H9 (cell line): ENCODE measurements at places on chromosomes 6 and 20. TPM values are rescaled to one million over a fixed set of nuclear protein-coding genes. Genes with fewer than 3 reads are reported as not detected.

Gene RAMACL
- 0.28 and 0.29 TPM in 2 replicates for total RNA-seq

Gene IMPG1
- not detected in 2 replicates for total RNA-seq

Gene PTCRA
- total RNA-seq: not detected in 2 replicates

Gene CRISP3
- total RNA-seq: not detected in 2 replicates

Gene FERMT1
- 9.6 and 9.7 TPM in 2 replicates for total RNA-seq

Gene DLL1
- total RNA-seq: 2.7 and 2.8 TPM in 2 replicates

Gene DSP
- 47.9 and 48.9 TPM in 2 replicates for total RNA-seq

Gene LHFPL5
- not detected in 2 replicates for total RNA-seq

Gene CNKSR3
- 5.6 and 6.4 TPM in 2 replicates for total RNA-seq

Gene ZNF831
- total RNA-seq: not detected in 2 replicates

GRCh38 chr20:38043512-38044300, 10.2 kb downstream of the RPRD1B start:
- DNase-seq: no peak

GRCh38 chr6:129135451-129135850, 252.5 kb downstream of the LAMA2 start:
- no peak for DNase-seq

- no peak for DNase-seq
These were observed 19.8 kb downstream of the GCM1 start for GRCh38 chr6:53128842-53129241.

DNA sequence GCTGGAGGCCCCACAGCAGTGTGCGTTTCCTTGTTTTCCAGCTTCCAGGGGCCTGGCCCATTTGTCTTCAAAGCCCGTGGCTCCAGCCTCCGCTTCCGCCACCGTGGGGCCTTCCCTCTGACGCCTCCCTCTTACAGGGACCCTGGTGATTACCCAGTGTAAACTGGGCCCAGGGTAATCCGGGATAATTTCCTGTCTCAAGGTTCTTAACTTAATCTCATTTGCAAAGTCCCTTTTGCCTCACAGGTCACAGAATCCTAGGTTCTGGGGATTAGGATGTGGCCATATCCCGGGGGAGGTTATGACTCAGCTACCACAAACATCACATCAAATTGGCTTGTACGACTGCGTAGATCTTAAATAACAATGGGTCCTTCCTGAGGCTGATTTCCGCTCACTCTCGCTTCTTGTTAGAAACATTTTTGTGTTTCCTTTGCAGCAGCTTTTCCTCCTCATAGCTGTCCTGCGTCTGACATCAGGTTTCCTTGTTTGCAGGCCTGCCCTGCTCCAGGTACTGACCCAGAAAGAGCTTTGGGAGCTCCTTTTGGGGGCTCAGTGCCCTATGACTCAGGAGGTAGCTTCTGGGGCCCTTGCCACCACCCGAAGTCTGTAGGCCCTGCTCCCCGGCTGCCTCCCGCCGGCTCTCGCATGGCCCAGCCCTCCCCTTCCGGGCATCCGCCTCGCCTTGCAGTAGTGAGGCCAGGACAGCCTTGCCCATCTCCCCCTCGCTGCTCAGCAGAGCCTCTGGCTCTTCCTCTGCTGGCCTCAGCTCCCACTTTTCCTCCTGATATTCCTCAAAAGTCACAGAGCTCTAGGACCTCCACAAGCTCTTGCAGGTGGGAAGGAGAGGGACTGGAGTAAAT, 100.5 kb downstream of the ERMARD start:
- DNase-seq: no peak

DNA sequence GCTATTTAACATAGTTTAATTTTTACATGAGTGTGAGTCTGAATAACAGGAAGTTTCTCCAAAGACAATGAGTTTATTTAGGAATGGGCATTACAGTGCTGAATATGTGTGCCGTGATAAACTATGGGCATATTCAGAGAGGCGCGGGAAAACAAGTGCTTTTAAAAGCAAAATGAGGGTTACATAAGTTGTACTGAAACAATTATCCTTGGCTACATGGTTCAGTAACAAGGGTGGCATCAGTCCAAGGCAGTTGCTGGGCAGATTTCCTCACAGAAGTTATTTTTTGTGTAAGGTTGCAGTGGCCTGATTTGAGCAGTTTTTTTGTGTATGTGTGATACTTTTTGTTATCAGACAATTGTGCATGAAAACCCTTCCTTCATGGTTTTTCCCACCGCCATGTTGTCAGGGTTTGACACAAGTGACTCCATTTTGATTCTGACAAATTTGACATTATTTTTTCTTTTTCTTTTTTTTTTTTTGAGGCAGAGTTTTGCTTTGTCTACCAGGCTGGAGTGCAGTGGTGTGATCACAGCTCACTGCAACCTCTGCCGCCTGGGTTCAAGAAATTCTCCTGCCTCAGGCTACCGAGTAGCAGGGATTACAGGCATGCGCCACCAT, 22.3 kb upstream of the PXDC1 start:
- no peak for DNase-seq

DNA sequence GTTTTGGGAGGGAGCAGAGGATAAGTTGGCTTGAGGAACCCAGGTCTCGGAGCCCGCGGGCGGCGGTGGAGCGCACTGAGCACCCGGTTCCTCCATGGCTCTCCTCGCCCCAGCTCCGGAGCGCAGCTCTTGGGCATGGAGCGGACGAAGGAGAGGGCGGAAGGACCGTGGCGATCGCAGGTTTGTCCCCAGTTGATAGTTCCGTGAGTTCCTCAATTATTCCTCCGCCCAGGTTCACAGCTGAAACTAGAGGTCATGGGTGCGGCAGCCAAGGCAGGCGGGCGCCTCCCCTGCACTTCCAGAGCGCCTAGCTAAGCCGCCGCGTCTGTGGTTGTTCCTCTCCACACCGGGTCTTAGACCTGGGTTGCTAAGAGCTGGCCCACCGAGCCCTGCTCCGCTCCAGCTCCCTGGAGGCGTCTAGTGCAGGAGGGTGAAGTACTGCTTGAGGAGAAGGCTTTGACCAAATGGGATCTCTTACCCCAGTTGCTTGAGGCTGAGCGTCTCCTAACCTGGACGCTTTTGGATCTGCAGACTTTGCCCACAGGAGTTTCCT, at the start of gene HTR1B:
HTR1B (minus strand) TSS at position 184 of the 553 bp plus-strand sequence; CDS start at position 96, 88 bp downstream.
- DNase-seq: peak; percentile 65

DNA sequence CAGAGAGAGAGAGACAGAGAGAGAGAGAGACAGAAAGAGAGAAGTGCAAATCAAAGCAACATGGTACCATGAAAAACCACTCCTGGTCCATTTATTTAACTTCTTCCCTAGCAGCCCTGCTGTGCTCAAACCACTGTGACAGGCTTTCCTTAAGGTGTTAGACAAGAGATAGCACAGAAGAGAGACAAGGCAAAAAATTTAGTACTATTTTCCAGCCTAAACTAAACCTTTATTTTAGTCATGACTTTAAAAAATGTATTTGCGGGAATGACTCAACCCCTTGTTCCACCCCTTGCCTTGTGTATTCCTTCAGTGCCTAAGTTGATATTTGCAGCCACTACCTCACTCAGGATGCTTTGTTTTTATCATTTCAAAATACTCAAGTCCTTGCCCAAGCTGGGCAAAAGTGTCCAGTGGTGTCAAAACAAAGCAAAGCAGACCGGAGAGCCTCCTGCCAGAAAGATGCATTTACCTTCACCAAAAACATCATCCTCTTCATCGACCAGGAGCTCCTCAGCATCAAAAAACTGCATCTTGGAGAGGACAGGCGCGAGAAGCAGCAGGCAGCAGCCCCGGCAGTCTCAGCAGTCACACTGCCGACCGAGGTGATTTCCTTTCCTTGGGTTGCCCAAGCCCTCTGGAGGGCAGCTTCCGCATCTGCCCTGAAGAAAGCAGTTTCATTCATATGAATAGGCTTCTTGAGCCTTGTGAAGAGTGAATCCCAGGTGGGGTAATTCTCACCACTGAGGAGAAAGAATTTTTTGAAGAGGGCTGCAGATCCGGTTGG, at the start of gene RIPOR2:
RIPOR2 (minus strand) TSS at position 595 of the 787 bp plus-strand sequence; CDS start at position 533, 62 bp downstream.
- peak; percentile 85 for DNase-seq

DNA sequence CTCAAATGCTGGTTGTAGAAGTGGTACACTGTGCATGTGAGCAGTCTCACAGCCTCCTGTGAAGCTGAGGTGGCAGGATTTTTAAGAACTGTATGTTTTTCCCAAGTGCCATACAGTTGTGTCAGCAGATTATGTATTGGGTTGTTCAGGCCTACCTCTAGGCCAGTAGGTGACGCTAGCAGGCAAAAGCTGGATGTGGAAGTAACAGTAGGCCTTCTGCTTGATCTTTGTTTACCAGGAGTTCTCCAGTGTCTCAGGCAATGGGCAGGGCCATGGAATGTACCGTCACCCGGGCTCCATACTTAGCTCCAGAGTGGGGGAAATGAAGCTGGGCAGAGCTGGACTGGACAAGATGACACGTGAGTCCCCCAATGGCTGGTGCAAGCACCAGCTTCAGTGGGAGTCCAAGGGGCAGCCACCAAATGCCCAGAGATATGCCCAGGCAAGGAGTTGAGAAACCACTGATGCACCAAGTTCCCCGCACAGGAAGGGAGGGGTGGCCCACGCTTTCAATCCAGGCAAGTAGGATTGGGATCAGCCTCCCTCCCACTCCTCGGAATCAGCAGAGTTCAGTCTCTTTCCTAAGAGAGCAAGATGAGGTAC, 289.7 kb downstream of the HTR1B start:
- peak; percentile 72 for DNase-seq

DNA sequence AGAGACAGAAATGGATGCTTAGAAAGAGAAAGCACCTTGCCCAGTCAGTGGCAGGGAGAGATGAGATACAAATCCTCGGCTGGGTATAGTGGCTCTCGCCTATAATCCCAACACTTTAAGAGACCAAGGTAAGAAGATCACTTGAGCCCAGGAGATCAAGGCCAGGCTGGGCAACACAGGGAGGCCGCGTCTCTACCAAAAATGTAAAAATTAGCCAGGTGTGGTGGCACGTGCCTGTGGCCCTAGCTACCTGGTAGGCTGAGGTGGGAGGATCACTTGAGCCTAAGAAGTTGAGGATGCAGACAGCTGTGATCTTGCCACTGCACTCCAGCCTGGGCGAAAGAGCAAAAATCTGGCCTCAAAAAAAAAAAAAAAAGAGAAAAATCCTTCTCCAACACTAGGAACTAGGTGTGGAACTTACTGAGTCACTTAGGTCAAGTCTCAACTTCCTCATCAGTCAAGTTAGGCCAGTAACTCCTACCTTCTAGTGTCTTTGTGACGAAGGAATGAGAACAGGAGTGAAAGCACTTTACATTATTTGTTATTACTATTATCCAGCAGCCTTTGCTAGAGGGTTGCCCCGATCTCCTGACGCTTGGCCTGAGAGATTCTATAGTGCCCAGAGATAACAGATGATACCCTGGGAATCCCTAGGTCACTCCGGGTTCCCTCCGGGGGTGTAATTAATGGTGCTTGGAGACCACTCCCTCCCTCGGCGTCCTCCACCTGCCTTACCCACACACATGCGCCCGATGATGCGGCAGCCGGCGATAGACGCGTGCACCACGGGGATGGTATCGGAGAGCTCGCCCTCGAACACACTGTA, 918 bp downstream of the EIF6 start:
- DNase-seq: no peak

- no peak for DNase-seq
These were observed 44.8 kb downstream of the PDE10A start for GRCh38 chr6:165618241-165618640.

GRCh38 chr20:38057351-38057972, 23.9 kb downstream of the RPRD1B start:
- peak; percentile 79 for DNase-seq

DNA sequence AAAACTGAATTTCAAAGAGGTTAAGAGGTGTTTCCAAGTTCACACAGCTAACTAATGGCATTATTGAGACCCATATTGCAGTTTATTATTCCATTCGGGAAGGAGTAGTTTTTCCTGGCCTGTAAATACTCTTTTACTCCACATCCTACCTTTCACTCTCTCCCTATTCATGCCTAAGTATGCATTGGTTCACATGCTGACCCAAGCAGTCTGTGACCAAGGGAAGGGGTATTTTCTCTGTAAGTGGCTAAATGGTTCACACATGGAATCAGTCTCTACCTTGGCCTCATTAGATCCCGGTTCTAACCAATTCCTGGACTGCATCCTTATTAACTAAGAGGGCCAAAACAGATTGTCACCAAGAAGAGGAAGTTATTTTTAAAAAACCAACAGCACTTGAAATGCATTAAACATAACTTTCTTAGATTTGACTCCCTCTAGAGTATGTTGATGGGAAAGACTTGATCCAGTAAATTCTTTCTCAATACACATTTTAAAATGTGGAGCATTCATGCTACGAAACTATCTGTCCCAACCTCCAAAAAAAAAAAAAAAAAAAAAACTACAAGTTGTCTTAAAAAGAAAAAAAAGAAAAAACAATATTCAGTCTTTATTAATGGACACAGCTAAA, 17.8 kb upstream of the RSPO3 start:
- DNase-seq: no peak

GRCh38 chr6:107604549-107604948, 114.6 kb downstream of the SOBP start:
- peak; percentile 47 for DNase-seq

GRCh38 chr6:86756640-86757229, 180.6 kb upstream of the HTR1E start:
- DNase-seq: peak; percentile 31

DNA sequence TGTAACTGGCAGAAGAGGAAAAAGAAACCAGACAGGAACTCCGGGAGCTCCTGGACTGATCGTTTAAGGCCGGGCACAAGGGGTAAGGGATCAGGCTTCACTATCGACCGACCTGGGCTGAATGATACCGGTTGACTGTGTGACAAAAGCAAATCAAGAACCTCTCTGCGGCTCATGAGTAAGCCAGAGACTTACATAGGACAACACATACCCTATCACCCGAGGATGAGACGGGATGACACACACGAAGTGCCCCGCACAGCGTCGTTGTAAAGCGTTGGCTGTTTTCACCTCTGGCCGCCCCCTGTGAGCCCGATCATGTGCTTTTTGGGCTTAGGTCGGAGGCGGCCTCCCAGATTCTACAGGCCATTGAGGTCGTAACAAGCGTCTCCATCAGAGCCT, 695 bp upstream of the TGIF2 start:
- peak; percentile 51 for DNase-seq

DNA sequence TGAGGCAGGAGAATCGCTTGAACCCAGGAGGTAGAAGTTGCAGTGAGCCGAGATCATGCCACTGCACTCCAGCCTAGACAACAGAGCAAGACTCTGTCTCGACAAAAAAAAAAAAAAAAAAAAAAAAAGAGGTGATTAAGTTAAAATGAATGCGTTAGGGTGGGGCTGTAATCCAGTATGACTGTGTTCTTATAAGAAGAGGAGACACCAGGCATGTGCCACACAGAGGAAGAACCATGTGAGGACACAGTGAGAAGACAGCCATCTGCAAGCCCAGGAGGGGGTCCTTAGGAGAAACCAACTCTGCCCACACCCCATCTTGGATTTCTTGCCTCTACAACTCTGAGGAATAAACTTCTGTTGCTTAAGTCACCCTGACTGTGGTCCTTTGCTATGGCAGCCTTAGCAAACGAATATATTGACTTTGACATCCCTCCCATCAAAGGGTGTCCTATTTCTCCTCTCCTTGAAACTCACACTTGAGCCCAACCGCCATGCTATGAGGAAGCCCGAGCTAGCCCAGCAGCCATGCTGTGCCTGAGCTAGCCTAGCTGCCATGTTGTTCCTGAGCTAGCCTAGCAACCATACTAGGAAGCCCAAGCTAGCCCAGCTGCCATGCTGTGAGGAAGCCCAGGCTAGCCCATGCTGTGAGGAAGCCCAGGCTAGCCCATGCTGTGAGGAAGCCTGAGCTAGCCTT, 15.8 kb upstream of the PPP1R16B start:
- no peak for DNase-seq

- no peak for DNase-seq
These were observed 36.9 kb downstream of the STK38 start for GRCh38 chr6:36510365-36510764.
